Panc1 (cell line): ENCODE measurements at places on chromosomes 12 and 14.

DNA sequence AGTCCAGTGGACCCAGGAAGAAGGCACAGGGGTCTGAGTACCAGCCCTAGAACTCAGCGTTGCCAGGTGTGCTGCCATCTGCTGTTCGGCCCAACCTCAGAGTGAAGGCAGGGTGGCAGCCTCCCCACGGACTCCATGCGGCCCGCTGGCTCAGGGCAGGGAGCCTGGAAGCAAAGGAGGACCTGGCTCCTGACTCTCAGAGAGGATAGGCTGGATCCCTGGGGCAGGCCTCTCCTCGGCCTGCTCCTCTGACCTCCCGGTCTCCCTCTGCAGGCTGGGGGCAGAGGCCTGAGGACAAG, 10.1 kb downstream of the MCRS1 start:
- DNase-seq, result no peak

GRCh38 chr14:44151130-44151820, 355.8 kb downstream of the FSCB start:
- DNase-seq, result no peak

DNA sequence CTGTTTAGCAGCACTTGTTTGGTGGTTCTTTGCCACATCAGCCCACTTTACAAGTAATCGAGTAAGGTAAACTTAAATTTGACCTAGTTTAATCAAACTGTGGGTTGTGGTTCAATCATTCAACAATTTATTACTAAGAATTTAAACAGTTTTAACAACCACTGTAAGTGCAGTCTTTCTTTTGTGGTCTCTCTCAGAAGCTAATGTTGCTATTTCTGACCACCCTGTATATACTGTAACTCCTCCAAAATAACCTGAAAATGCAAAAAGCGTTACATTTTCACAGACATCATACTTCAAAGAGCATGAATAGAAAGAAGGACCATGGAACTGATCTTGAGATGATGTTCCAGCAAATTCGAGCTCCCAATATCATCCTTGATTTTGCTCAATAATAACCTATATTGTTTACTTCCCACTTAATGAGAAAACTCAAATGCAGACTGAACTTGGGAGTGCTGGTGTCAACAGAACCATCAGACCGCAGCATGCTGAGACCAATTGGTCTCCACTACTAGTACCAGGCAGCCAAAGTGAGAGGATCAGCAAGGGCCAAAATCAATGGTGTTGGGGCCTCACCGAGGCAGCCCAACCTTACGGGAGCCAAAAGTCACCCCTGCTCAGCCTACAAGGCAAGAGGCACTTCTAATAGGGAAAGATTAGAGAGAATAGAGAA, 22.1 kb downstream of the IFNG-AS1 start:
- no peak for DNase-seq

DNA sequence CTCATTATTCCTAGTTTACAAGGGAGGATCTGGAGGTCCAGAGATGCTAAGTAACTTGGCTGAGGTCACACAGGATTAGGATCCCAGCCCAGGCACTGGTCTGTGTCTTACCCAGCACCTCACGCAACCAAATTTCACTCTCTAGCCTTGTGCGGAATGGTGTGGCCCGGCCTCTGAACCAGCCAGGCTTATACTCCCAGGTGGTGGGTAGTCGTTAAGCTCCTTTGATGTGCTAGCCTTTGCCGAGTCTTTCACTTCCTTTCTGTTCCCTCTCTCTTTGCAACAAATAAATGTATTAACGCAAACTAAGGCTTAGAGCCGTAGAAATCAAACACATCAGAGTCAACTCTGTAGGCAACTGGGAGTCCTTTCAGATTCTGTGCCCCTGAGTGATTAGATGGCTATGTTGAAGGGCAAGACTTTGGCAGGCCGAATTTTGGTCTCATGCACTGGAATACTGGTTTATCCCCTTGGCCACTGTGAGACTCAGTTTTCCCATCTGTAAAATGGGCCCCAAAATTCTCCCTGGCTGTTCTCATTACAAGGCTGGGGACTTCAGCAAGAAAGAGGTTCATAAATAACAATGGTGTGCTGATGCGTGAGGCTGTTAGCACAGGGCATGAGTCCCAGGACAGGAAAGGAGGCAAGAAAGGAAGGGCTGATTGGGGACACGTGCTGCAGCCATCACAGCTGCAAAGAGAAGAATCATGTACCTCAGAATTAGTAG, 126.3 kb downstream of the AACS start:
- no peak for DNase-seq

- DNase-seq, result peak; percentile 28
Observed at GRCh38 chr12:70543444-70543843, 93.8 kb downstream of the PTPRB start.

- DNase-seq, result no peak
Observed at GRCh38 chr14:101184104-101184455, 280.6 kb upstream of the RTL1 start.

- no peak for DNase-seq
Observed at GRCh38 chr14:100054316-100055075, 10.7 kb upstream of the EVL start.

- DNase-seq, result no peak
Observed at GRCh38 chr14:68766299-68767247, 26.3 kb downstream of the ZFP36L1 start.

DNA sequence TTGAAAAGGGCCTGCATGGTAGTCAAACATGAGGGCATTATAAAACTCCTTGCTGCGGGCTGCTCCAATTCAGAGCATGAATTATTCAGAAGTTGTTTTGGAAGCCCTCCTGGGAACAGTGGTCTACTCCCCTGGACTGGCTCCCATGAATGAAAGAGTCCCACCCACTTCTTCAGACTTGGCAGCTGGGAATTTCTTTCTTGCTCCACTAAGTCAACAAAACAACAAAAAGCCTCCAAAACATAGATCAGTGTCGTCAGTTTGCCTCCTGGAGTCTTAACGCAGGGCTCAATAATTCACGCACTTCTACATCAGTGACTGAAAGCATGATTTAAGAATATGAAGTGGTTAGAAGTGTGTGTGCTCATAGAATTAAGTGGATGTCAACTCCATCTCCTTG, 37.9 kb downstream of the AKAP6 start:
- DNase-seq, result no peak

DNA sequence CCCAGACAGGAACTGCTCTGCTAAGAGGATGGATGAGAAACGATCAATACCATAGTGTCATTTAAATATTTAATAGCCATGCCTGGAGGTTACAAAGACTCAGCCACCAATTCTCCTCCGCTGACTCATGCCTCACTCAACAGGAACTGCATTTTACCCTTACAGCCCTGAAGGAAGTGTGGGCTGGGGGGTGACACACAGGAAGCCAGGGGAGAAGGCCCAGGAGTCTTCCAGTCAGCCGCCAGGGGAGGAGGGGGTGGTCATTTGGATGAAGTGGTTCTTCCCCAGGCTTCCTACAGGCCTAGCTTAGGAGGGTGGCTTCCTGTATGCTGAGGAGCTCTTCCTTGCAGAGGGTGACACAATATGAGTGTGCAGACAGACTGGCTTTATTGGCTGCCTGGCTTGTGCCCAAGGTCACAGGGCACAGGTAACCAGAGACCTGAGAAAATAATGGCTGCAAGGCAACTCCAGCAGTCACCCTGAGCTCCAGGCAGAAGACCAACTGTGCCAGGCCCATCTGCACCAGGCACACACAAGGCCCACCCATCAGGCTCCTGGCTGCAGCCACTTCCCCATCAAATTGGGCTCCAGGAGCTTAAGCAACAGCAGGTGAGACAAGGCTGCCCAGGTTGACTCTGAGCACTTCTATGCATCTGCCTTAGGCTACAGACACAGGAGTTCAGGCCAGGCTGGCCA, 30.6 kb upstream of the RPLP0 start:
- peak; percentile 92 for DNase-seq

DNA sequence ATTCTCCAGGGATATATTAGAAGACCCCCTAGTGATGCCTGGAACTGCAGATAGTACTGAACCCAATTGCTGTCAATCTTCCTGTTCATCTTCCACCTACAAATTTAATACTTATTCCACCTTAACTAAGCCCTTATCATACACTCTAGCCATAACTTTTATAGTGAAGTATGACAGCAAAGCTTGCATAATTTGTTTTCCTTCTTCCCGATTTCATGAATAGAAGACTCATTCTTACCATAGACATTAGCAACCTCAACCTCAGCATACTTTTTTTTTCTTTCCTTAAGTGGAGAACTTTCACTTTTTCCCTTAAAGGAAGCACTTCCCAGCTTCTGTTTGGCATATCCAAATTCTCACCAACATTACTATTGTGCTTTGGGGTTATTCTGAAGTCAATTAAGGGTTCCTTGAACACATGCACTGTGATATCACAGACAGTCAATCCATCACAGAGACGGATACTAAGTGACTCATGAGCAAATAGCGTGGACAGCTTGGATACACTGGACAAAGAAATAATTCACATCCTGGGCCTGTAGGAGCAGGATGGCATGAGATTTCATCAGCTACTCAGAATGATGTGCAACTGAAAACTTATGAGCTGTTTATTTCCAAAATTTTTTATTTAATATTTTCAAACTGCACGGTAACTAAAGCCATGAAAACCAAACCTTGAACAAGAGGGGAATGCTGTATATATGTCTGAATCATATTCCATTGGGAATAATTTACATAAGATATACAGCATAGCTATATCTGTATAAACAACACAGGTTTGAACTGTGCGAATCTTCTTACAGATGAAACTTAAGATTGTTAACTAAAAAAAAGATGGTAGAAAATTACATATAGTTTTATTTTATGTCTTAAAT, 63.9 kb downstream of the SYT1 start:
- peak; percentile 64 for DNase-seq

DNA sequence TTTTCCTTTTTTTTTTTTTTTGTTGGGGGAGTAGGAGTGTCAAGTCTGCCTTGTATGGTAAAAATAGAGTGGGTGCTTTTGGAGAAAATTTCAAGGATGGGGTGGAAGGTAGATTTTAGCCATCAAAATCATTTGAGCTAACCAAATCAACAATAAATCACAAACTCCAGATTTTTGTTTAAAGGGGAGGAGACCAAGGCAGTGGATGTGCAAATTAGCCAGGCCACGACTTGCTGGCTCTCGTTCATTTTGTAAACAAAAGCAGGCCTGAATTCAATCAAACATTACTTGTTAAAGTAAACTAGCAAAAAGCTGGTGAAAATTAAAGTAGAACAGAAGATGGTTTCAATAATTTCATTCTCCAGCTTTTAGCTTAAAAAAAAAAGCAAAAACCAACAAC, 387.2 kb downstream of the BMP4 start:
- no peak for DNase-seq

DNA sequence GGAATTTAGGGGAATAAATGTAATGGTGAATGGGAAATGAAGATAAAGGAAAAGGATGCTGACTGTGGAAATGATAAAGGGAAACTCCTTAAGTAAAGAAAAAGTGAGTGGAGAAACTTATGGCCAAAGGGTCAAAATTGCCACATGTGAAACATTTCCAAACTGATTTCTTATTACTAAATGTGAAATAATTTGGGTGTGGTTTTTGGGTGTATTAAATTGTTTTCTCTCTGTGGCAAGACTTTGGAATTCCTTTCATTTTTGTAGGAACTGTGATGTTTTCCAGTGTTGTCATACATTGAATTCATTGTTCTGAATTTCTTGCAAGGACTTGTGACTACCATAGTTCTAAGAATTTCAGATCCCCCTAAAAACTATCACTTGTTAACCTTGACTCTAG, 1891.5 kb upstream of the SEL1L start:
- DNase-seq, result no peak

- no peak for DNase-seq
Observed at GRCh38 chr12:53005215-53005985, 856 bp upstream of the EIF4B start.
